Tibial nerve (tissue), 4 donors: ENCODE measurements at places on chromosomes 7 and 10. TPM values are rescaled to one million over a fixed set of nuclear protein-coding genes. Genes with fewer than 3 reads are reported as not detected.

- no peak for DNase-seq
Measured at GRCh38 chr7:65915921-65916657, 43.2 kb downstream of the VKORC1L1 start.

Gene GNAT3
- total RNA-seq = not detected

Gene CYP2C19
- total RNA-seq = not detected

- DNase-seq = no peak
Measured at GRCh38 chr7:123352973-123353372, 153.2 kb upstream of the SLC13A1 start.

- no peak for DNase-seq
Measured at GRCh38 chr7:1530946-1531262, 402 bp downstream of the MAFK start.

- DNase-seq = no peak
Measured at GRCh38 chr7:77543910-77544309, 6.8 kb downstream of the PTPN12 start.

GRCh38 chr10:72981882-72982529 is 27.4 kb upstream of the PLA2G12B start:
- DNase-seq = no peak

Gene MOGAT3
- total RNA-seq = not detected

Gene ZC3HAV1L
- total RNA-seq = 36.9 TPM

- DNase-seq = no peak
Measured at GRCh38 chr7:156527458-156527890, 113.1 kb upstream of the RNF32 start.

Gene LUC7L2
- 76.2 TPM for total RNA-seq

Gene CPA2
- total RNA-seq = 1.5 TPM

Gene ADCYAP1R1
- under 0.01 TPM for total RNA-seq

Gene SMC3
- 41.4 TPM for total RNA-seq
